T-helper 2 cell (primary cell): ENCODE measurements at places on chromosomes 12 and 14.

- no peak for DNase-seq
Observed at GRCh38 chr12:56816491-56816890, 53.4 kb downstream of the HSD17B6 start.

DNA sequence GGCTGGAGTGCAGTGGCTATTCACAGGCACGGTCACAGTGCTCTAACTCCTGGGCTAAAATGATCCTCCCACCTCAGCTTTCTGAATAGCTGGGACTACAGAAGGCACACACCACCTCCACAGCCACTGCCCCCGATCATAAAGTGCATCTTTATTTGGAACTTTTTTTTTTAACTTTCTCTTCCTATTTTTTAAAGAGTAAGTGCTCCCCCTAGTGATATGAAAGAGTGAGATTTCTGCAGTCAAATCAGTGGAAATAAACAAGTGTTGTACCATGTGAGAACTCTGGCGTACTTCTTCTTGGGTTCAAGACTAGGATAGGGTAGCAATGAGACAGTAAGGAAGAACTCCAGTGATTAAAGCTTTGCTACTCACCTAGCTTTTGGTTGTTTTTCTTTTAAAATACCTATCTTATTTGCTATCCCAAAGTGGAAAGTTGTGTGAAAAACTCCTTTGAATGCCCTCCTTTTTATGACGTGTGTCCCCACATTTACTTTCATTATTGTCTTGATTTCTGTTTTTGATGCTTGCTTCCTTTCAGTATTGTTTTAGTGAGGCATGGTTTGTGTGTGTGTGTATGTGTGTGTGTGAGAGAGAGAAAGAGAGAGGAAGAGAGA lies 6.6 kb downstream of the PPP4R4 start:
- no peak for DNase-seq

- DNase-seq = no peak
Observed at GRCh38 chr12:12017135-12017581, 53.6 kb upstream of the BCL2L14 start.

- no peak for DNase-seq
Observed at GRCh38 chr12:114625294-114625851, 58.6 kb downstream of the TBX3 start.

DNA sequence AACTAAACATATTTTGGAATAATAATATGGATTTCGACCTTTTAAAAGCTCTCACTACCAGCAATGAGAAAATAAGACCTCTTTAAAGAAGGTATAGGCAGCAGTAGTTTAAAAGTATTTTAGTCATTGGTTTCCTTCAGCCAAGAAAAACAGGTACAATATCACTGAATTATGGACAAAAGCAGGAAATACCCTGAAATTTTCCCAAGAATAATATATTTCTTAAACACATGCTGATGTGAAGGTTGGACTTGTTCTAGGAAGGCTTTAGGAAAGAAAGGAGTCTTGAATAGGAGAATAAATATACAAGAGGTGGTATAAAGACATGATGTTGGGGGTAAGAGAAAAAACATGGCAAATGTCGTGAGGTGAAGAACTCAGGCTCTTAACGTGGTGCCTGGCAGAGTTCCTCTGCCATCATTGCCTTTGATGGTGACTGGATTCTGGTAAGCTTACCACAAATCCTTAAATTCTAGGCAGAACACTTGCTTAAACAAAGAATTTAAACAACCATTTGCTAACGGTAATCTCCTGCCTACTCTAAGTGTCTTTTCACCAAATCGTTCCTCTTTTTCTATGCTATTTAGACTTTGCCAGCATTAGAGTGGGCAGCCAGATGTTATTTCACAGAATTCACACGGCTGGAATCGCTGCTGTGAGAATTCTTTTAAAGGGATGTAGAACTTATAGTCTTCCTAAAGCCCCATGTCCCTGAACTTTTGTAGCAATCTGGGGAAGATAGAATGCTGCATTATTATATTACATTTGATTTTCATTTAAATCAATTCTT lies 11.9 kb upstream of the NUDT4 start:
- no peak for DNase-seq
